ENCODE measurements at places on chromosomes 13 and 19.

- H3K27ac ChIP-seq, result no peak overlapping the region
- H3K4me3 ChIP-seq, result no peak overlapping the region
- H3K27me3 ChIP-seq, result peaks cover 19% of the 10 kb centered on the region
These were observed 635.7 kb downstream of the UQCRFS1 start for GRCh38 chr19:28577233-28577632.

- peaks cover 5% of the 10 kb centered on the region for H3K36me3 ChIP-seq
- H3K4me1 ChIP-seq, result peaks cover 32% of the 10 kb centered on the region
- DNase-seq, result no peak
- H3K4me3 ChIP-seq, result peak overlapping the region; percentile 85
These were observed 784 bp downstream of the BCL3 start for GRCh38 chr19:44749292-44749691.

DNA sequence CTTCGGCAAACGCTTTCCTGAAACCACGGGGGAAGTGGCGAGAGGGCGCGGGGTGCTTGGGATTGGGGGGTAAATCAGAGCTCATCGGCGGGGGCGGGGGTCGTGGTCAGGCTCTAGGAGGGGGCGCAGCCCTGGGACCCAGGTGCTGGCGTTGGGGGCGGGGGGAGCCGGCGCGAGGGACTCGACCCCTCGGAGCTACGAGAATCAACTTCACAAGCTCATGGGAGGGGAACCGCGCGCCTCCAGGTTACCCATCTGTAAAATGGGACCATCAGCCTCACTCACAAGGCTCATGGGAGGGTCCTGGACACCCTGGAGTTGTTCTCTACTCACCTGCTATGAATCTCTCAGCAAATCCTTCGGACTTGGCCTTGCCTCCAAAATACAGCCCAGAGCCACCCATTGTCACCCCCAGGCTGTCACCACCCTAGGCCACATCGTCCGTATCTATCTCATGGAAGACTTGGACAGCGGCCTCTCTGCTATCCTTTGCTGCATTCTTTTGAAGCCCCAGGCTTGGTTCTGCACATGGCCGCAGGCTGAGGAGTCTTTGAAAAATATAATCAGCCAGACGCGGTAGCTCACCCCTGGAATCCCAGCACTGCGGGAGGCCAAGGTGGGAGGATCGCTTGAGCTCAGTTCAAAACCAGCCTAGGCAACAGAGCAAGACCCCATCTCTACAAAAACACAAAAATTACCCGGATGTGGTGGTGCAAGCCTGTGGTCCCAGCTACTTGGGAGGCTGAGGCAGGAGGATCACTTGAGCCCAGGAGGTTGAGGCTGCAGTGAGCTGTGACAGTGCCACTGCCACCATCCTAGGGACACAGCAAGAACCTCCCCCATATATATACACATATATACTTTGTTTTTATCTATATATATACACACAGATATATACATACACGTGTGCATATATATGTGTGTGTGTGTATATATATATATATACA is 939 bp upstream of the RANBP3 start:
- DNase-seq, result no peak
- H3K27ac ChIP-seq, result peak overlapping the region; percentile 90
- peaks cover 5% of the 10 kb centered on the region for H3K36me3 ChIP-seq
- no peaks in the 10 kb centered on the region for H3K27me3 ChIP-seq

GRCh38 chr13:58843071-58843470 is 1211.5 kb downstream of the PCDH17 start:
- H3K27me3 ChIP-seq, result no peaks in the 10 kb centered on the region
- no peak overlapping the region for H3K27ac ChIP-seq
- H3K4me3 ChIP-seq, result no peak overlapping the region
- DNase-seq, result no peak
- H3K4me1 ChIP-seq, result no peaks in the 10 kb centered on the region

GRCh38 chr19:48671446-48671995 is 1.3 kb downstream of the NTN5 start:
- H3K27ac ChIP-seq, result peak overlapping the region; percentile 69
- H3K27me3 ChIP-seq, result peaks cover 7% of the 10 kb centered on the region
- H3K4me3 ChIP-seq, result no peak overlapping the region
- H3K4me1 ChIP-seq, result peaks cover 21% of the 10 kb centered on the region
- no peaks in the 10 kb centered on the region for H3K36me3 ChIP-seq
- DNase-seq, result no peak

GRCh38 chr19:45717983-45718650 is 12.6 kb downstream of the FBXO46 start:
- no peak for DNase-seq

- no peak overlapping the region for H3K4me3 ChIP-seq
- peaks cover 10% of the 10 kb centered on the region for H3K4me1 ChIP-seq
- no peak overlapping the region for H3K27ac ChIP-seq
- no peak for DNase-seq
These were observed 56.6 kb downstream of the MRPL57 start for GRCh38 chr13:21233086-21233485.

DNA sequence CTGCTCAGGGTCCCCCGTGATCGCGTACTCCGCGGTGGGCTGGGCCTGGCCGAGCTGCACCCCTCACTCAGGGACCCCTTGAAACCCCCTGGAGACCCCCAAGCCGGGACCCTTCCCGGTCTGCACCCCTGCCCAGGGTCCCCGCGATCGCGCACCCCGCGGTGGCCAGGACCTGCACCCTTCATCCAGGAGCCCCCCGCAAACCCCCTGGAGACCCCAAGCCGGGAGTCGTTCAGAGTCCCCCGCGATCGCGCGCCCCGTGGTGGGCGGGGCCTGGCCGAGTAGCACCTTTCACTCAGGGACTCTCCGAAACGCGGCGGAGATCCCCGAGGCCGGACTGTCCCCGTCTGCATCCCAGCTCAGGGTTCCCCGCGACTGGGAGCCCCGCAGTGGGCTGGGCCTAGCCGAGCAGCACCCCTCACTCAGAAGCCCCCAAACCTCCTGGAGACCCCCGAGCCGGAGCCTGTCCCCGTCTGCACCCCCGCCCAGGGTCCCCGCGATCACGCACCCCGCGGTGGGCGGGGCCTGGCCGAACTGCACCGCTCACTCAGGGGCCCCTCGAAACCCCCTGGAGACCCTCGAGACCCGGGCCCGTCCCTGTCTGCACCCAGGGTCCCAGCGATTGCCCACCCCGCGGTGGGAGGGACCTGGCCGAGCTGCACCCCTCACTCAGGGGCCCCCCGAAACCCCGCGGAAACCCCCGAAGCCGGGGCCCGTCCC is 748 bp downstream of the LMNB2 start:
- no peaks in the 10 kb centered on the region for H3K36me3 ChIP-seq

- H3K4me1 ChIP-seq, result no peaks in the 10 kb centered on the region
- no peaks in the 10 kb centered on the region for H3K27me3 ChIP-seq
- H3K36me3 ChIP-seq, result peaks cover 3% of the 10 kb centered on the region
These were observed 23.0 kb downstream of the CHERP start for GRCh38 chr19:16519230-16519687.

DNA sequence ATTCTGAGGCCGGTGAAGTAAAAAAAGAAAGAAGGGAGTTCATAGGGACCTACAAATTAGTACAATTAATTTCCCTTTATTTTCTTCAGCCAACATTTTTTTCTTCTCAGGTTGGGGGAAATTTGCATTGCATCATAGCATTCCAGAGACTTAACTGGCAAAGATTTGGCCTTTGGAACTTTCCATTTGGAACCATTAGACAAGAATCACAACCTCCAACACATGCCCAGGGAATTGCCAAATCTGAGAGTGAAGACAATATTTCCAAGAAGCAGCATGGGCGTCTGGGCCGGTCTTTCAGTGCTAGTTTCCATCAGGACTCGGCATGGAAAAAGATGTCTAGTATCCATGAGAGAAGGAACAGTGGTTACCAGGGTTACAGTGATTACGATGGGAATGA is 6.4 kb upstream of the ERCC5 start:
- H3K4me1 ChIP-seq, result no peaks in the 10 kb centered on the region
- no peak for DNase-seq
- H3K27ac ChIP-seq, result no peak overlapping the region
- peaks cover 7% of the 10 kb centered on the region for H3K36me3 ChIP-seq
- no peaks in the 10 kb centered on the region for H3K27me3 ChIP-seq

DNA sequence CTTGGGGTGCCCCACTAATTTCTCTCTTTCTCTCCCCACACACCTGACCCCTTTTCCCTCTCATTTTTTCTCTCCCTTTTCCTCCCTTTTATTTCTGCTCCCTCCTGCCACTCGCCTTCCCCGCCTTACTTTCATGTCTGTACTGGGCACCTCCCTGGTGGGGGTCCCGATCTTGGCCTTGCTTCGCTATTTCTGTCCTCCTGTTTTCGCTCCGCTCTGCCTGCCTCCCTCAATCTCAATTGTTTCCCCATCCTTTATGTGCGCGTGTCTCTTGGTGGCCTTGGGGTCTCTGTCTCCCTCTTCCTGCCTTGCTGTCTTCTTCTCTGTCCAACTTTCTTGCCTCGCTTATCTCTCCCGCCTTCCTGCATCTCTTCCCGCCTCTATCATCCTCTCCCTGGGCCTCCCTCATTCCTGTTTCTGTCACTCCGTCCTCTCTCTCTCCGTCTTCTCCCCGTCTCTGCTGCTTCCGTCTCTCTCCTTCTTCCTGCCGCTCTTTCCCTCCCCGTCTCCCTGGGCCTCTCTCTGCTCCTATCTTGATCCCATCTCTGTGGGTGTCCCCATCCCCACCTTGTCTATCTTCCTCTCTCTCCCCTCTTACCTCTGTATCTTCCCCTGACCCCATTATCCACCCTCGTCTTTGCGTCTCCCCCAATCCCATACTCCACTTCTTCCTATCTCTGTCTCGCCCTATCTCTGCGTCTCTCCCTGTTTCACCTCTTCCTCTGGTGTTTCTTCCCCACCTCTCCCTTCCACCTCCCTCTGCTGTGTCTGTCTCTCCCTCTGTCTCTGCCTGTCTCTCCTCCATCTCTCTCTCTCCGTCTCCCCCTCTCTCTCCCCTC is 4.0 kb downstream of the GRIN2D start:
- peak overlapping the region; percentile 86 for H3K4me3 ChIP-seq
- H3K4me1 ChIP-seq, result peaks cover 23% of the 10 kb centered on the region
- peaks cover 53% of the 10 kb centered on the region for H3K27me3 ChIP-seq
- no peak for DNase-seq
- peaks cover 4% of the 10 kb centered on the region for H3K36me3 ChIP-seq
